T-helper 17 cell (primary cell): ENCODE measurements at places on chromosomes 6 and 20. TPM values are rescaled to one million over a fixed set of nuclear protein-coding genes. Genes with fewer than 3 reads are reported as not detected.
A peak's percentile ranks its signal among the peaks of the same experiment; 100 is the strongest.

DNA sequence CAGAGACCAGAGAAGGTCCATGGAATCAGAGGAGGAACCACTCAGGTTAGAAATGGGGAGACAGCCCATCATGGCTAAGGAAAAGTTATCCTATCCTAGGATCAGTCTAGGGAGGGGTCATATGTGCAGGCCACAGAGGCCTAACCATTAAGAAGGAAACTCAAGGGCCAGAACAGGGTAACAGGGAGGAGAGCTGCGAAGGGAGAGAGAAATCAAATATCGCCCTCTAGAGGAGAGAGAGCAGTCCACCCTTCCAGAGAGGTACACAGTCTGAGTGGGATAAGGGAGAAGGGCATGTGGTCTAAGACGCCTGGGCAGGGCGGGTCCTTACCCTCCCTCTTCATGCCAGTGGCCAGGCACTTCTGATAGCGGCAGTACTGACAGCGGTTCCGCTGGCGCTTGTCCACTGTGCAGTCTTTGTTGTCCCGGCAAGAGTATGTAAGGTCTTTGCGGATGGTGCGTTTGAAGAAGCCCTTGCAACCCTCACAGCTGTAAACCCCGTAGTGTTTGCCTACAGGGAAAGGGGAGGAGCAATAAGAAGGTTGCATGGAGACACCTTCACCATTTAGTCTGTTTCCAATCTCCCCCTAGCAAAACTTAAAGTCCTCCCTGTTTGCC, 2.9 kb downstream of the RXRB start:
- no peak for DNase-seq

- no peak for DNase-seq
Measured at GRCh38 chr20:63345328-63346100, 15.6 kb downstream of the CHRNA4 start.

- no peak for DNase-seq
Measured at GRCh38 chr6:11494786-11495564, 42.6 kb upstream of the TMEM170B start.

DNA sequence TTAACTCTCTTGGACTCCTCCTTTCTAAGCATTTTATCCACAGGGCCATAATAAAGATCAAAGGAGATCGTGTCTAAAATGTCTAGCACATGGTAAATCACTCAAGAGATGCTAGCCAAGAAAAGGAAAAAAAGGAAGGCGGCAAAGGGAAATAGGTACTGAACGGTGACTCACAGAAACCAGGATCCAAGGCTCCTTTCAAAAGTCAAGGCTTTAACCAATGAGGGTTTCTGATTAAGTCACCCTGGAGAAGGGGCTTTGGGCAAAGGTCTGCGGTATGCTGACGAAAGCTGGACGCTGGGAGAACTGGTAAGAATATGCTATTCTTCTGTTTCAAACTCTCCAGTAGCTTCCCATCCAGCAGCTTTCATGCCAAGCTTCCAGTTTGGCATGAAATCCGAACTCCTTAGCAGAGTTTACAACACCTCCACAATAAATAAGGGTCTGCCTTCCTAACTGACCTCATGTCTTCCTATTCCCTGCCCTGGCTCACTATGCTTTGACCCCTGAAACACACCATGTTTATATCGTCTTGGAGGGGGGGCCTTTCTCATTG, 1.0 kb downstream of the TOMM34 start:
- DNase-seq = no peak

- peak; percentile 50 for DNase-seq
Measured at GRCh38 chr6:31660381-31661261, at the start of gene C6orf47. TSS of gene C6orf47 (minus strand) at chr6:31660778. CDS start at chr6:31659947, 831 bp downstream.

DNA sequence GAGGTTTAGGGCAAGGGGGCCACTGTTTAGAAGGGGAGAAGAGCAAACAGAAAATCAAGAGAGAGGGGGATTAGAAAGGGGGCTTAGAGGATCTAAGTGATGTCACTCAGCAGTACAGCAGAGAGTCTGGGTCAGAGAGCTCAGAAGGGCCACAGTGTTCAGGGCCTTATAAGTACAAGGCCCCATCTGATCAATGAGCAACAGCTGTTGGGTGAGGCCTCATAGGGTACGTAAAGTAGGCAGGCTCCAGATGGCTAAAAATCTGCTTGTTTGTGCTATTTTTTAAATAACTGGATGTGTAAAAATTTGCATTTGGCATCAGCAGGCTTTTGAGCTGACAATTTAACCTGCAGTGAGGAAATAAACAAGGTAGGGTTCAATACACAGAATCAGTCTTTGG, 149.8 kb downstream of the SH3BGRL2 start:
- no peak for DNase-seq

- DNase-seq = peak; percentile 25
Measured at GRCh38 chr6:125191916-125192609, 38.5 kb downstream of the TPD52L1 start.

The CCR6 gene
- total RNA-seq = 57.4 TPM

The MUCL3 gene
- not detected for total RNA-seq

The LINC00237 gene
- not detected for total RNA-seq

The OLIG3 gene
- total RNA-seq = not detected

The ENPP4 gene
- 4.6 TPM for total RNA-seq
